ENCODE measurements at places on chromosomes 12 and 14.

GRCh38 chr14:74652541-74652940 is 40.5 kb upstream of the LTBP2 start:
- no peak for DNase-seq

DNA sequence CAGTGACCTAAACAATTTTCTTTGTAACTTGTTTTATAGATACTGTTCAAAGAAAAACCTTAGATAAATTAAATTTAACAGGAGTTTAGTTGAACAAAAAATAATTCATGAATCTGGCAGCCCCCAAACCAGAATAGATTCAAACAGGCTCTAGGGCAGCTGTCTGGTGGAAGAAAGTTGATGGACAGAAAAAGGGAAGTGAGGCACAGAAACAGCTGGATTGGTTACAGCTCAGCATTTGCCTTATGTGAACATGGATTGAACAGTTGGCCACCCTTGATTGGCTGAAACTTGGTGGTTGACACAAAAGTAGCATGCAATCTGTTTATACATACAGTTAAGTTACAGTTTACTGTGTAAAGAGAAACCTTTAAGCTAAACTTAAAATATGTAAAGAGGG is 954.3 kb upstream of the FLRT2 start:
- DNase-seq: no peak

GRCh38 chr12:71183018-71183417 is 25.2 kb upstream of the TSPAN8 start:
- DNase-seq: no peak

GRCh38 chr12:51521554-51522276 is 69.3 kb upstream of the SCN8A start:
- DNase-seq: no peak

DNA sequence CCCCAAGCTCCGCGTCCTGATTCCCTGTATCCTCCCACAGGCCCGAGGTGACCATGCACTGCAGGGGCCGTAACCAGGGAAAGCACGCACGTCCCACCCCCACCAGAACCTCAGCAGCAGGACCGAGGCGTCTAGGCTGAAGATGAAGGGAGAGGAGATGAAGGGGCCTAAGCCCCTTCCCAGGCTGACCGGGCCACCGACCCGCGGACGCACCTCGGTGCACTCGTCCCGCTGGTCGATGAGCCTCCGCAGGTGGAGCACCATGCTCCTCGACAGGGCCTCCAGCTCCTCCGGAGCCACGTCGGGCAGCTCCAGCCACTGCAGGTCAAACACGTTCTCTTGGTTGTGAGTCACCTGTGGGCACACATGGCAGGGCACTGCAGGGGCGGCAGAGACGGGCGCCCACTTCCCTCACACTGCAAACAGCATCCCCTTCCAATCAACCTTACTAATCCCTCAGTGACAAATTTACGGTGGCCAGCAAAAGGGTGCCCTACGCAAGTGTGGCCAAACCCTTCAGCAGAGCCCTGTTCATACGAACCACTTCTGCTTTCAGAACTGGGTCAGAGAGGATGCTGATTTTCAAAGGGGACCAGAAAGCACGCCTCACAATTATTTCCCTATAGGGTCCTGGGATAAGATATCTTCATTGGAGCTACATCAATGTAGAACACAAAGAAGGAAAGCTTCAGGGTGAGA is 77.8 kb downstream of the CCDC88C start:
- DNase-seq: no peak

GRCh38 chr14:28765831-28766468 is 637 bp upstream of the FOXG1 start:
- no peak for DNase-seq

GRCh38 chr12:16323010-16323409 is 24.4 kb upstream of the MGST1 start:
- no peak for DNase-seq

DNA sequence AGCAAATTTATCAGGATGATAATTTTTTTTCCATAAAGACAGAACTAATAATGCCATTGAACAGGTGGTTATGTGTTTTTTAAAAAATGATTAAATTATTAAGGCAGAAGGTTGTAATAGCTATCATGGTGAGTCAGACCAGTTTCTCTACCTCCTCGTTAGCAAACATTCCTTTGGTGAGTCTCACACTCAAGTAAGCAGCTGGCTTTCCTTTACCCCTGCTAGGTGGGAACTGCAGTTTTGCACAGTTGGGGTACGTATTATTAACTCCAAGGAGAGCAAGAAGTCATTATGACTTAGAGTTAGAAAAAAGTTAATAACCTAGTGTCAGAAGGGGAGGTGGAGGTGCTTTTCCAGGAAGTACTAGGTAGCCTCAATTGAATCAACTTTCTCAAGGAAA is 165.3 kb downstream of the SNAPC1 start:
- no peak for DNase-seq

GRCh38 chr12:94433744-94434143 is 25.9 kb downstream of the CEP83 start:
- no peak for DNase-seq

GRCh38 chr12:94545935-94546771 is 86.5 kb upstream of the CEP83 start:
- no peak for DNase-seq

GRCh38 chr12:51717326-51717925 is 126.4 kb downstream of the SCN8A start:
- no peak for DNase-seq

Data from CD4-positive, alpha-beta T cell treated with Interleukin-6 for 4 hours (primary cell).